Stimulated activated CD4-positive, alpha-beta T cell treated with anti-CD3 and anti-CD28 coated beads, Interleukin-1b, Interleukin-23, amount 100 ng/mL, for 1 hour (primary cell): ENCODE measurements at places on chromosomes 3 and 15.

DNA sequence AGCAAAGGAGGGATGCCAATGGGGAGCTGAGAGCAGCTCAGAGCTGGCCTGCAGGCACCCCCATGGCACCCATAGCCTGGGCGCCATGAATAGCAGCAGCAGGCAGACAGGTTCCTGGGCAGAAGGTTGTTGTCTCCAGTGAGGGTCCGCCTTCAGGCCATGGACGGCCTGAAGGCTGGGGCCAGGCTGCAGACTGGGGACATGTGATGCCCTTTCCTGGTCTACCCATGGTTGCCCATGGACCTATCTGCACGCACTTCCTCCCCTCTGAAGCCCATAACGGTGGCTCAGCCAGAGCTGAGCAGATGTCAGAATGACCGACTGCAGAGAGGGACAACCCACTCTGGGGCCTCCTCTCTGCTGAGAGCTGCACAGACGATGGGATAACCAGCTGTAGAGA is 256.8 kb downstream of the PLOD2 start:
- DNase-seq, result no peak

- DNase-seq, result no peak
These were observed 52.5 kb upstream of the OTOL1 start for GRCh38 chr3:161443921-161444693.

- no peak for DNase-seq
These were observed 40.8 kb downstream of the MRAS start for GRCh38 chr3:138389144-138389601.

- no peak for DNase-seq
These were observed 121.7 kb downstream of the CBLB start for GRCh38 chr3:105747060-105747541.

DNA sequence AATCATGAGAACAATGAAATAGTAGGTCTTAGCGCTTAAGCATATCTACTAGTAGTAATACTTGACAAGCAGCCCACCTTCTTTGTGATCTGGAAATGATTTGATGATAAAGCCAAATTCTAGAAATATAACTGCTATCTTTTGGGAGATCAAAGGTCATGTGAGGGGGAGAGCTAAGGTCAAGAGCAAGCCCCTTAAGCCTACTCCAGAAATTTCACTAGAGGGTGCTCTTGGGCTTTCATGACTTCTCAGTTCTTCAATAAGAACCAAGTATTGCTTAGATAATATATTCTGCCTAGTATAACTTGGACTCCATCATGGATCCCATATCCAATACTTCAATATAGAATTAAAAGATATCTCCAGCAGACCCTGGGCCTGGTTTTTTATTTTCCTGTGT is 319.6 kb downstream of the ZBTB20 start:
- DNase-seq, result no peak

- DNase-seq, result no peak
These were observed 241.6 kb upstream of the ZPLD1 start for GRCh38 chr3:102193255-102193654.

GRCh38 chr3:20039765-20040547 is at the start of gene KAT2B:
TSS of gene KAT2B (plus strand) at chr3:20040446. CDS start at chr3:20040478, 32 bp downstream.
- DNase-seq, result peak; percentile 67
